ENCODE measurements at places on chromosomes 6 and 20.

DNA sequence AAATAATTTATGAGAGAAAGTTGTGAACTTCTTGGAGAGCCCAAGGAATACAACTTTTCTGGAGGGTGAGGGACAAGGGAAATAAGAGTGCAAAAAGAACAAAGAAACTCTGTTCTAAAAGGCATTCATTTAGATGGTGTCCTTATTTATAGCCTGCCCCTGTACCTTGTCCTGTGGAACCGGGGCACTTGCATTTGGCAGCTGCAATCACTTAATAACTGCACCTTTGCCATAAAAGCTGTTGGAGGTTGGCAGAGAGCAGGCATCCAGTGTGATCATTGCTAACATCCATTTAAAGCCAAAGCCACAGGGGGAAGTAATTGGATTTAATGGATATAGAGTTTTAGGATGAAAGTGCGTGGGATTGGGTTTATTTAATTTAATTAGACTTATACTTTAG is 50.8 kb upstream of the SGK1 start:
- DNase-seq = no peak

GRCh38 chr6:36523936-36524499 is 23.3 kb downstream of the STK38 start:
- no peak for DNase-seq

GRCh38 chr6:113843500-113844073 is 13.6 kb upstream of the MARCKS start:
- no peak for DNase-seq

GRCh38 chr20:24492031-24492607 is 22.7 kb downstream of the SYNDIG1 start:
- DNase-seq = no peak

- DNase-seq = no peak
These were observed 52.4 kb downstream of the OPN5 start for GRCh38 chr6:47834196-47834595.

GRCh38 chr6:19413323-19413722 is 423.8 kb upstream of the ID4 start:
- DNase-seq = no peak

- DNase-seq = no peak
These were observed 142.3 kb upstream of the SLC22A16 start for GRCh38 chr6:110618591-110619267.

DNA sequence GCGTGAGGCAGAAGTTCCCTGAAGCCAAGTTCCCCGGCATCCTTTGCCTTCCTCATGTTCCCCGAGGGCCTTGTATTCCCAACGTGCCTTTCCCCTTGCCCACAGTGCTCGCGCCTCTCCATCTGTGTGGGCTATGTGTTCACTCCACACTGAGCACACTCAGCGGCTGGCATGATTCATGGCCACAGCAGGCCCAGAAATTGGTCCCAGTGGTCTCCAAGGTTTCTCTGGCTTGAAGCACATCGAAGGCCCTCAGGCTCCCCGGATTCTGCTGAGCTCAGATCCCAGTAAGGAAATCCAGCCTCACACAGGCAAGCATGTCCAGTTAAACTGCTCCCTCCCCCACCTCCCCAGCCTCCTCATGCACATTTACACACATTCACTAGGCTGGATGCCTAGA is 123.6 kb downstream of the ISM1 start:
- DNase-seq = no peak

DNA sequence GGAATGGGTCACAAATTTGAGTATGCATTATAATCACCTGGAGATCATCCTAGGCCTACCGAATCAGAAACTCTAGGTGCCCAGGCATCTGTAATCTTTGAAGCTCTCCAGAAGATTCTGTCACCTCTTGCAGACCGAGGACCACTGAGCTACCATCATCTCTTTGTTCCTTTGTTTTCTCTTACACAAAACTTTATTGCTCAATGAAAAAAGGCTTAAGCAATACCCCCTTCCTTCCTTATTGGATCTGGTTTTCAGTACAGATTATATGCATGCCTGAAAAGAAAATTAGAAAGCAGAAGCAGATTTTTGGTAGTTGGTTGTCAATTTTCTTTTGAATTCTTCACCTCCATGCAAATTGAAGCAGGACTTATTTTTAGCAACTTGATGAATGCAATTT is 31.3 kb downstream of the STX11 start:
- DNase-seq = no peak
